Activated CD4-positive, alpha-beta T cell treated with anti-CD3 and anti-CD28 coated beads, Interleukin-2, amount 50 U/mL, for 1 hour (primary cell): ENCODE measurements at places on chromosomes 6 and 20.

GRCh38 chr6:132512638-132513632, at the start of gene STX7:
TSS of gene STX7 (minus strand) at chr6:132513116. CDS start at chr6:132503530, 9,586 bp downstream.
- DNase-seq = peak; percentile 78

GRCh38 chr6:124190256-124190655, 386.6 kb downstream of the NKAIN2 start:
- no peak for DNase-seq

DNA sequence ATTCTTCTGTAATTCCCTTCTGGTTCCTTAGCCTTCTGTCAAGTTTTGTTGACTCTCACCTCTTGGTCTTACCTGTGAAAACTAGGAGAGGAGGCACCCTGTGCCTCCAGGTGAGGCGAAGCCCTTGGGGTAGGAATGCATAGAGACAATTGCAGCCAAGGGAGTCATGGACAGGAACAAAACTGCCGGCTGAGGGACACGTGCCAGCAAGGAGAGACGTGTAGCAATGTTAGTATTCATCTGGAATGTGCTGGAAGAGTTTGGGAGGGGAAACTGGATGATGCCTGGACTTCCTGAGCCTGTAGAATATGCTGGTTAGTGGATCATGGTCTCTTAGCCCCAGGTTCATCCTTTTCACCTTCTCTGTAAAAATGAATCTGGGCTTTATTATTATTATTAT, 3.9 kb upstream of the TIAM2 start:
- DNase-seq = no peak

GRCh38 chr6:141946502-141946901, 186.2 kb upstream of the GJE1 start:
- no peak for DNase-seq

DNA sequence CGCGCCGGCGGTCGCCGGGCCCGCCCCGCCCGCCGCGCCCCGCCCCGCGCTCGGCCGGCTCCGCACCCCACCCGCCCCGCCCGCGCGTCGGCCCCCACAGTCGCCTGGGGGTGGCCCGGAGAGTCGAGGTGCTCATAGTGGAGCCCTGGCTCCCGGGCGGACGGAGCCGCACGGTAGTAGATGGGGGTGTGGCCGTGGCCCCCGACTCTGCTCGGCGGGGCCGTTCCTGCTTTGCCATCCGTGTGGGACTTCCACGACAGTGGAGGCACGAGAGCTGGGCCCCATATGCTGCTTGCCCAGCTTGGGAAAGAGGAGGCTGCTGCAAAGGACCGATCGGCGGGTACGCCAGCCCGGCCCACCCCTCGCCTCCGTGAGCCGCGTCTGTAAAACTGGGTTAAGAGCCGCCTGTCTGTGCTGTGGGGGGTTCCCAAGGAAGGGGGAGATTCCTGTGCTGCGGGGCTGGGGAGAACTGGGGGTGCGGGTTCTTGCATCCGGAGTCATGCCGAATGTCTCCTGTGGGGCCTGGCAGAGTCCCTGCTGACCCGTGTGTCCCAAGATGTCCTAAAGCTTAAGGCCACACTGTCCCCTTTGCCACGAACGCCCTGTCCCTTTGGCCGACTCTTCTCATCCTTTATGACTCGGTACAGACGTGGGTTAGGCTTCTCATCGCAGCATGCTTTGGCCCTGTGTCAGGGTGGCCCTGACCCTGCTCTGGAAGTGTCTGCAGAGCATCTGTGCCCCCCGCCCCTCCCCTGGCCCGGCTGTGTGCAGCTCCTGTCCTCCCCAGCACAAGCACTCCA, at the start of gene OPRL1:
TSS of gene OPRL1 (plus strand) at position 70 of the 800 bp plus-strand sequence. CDS start 12,639 bp downstream, outside the sequence.
- peak; percentile 41 for DNase-seq

DNA sequence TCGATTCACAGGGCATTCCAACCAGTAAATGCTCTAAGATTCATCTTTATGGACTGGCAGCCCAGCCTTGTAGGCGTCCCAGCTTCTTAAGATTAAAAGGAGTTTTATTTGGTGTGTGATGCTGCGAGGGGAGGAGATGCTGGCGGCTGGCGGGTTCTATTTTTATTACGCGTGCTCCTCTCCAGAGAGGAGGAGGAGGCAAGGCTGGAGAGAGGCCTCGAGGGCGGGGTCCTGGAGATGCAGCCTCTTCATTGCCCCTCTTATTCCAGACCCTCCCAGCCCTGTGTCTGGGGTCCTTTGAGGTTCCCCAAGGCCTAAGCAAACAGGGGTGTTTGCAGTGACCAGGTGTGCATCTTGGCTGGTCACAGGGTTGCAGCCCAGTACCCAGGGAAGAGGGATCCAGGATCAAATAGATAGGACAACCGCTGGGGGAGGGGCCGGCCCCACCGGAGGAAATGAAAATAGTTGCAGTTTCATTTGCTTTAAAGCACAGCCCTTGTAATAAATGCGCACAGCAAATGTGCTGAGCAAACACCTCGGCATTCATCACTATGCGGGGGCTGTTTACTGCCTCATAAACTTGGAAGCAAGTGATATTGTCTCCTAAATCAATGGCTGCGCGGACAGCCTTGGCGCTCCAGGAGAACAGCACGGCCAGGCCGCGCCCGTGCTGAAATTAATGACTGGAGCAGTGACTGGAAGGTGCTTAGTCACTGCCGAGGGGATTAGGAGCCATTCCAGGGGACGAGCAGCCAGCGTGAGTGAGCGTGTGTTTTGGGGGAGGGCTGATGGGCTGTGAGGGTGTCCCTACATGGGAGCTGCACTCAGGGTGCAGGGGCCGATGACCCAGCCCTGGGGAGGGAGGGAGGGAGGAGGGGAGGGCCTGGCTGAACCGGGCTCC, 83.0 kb downstream of the TMEM242 start:
- DNase-seq = no peak

DNA sequence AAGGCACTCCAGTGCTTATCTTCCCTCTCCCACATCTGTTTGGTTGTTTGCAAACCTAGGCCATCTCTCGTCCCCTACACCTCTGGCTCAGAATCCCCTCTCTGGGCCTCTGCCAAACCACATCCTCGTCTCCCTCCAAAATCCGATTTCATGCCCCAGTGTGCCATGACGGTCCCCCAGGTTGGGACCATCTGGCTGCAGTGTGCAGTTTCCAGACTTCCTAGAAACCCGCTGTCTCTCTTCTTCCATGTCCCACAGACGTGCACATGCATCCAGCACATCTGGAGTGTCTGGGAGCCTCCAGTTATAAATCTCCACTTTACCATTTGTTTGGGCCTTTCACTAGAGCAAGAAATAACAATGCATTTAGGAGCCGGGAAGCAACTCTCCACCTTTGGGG, 316.2 kb downstream of the KIF16B start:
- DNase-seq = no peak

DNA sequence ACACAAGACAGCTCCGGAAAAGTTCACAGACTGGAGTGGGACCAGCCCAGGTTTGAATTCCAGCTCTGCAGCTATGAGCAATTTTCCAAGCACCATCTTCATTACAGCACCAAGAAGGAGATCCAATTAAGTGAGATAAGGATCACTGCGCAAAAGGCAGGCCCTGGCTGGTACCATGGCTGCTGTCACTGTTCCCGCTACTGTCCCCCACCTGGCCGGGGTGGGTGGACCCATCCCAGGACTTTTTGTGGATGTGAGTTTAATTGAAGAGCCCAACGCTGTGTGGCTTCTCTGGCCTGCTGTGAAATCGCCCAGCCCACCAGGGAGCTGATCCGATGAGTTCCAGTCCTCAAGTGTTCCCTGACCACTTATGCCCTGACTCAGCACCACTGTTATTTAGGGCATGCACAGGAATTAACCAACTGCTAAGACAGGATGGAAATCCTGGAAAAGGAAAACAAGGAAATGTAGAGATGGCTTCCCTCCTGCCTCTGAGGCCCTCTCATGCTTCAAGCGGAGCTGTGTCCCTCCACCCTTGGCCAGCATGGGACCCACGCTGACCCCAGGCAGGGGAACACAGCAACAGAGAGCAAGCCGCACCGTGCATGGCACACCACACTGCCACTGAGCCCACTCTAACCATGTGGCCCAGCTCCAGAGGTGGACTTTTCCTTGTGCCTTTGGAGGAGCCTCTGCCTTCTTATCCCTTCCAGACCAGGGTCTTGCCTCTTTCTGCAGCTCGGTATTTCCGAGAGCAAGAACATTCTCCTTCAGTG, 150.0 kb upstream of the CST7 start:
- DNase-seq = no peak

- DNase-seq = no peak
Measured at GRCh38 chr6:30074331-30075093, 1.1 kb downstream of the RNF39 start.

DNA sequence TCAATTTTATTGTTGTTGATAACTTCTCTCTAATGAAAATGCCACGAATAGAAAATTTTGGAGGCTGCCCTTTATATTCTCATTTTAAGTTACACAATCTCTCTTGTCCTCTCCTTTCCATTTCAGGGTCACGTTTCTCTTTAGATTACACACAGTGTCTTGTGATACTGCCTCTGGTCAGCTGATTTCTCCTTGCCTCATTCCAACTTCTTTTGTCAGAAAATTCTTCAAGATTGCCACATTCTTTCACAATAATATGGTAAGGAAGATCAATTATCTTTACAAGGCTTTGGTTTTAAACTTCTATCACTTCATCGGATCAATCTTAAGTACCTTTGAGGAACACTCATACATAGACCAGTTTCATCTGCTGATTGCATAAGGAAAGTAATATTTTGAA, 370.3 kb downstream of the RFPL4B start:
- no peak for DNase-seq

- DNase-seq = no peak
Measured at GRCh38 chr6:106546261-106546690, 83.0 kb downstream of the RTN4IP1 start.

GRCh38 chr6:105210932-105211531, 31.2 kb upstream of the POPDC3 start:
- DNase-seq = no peak

DNA sequence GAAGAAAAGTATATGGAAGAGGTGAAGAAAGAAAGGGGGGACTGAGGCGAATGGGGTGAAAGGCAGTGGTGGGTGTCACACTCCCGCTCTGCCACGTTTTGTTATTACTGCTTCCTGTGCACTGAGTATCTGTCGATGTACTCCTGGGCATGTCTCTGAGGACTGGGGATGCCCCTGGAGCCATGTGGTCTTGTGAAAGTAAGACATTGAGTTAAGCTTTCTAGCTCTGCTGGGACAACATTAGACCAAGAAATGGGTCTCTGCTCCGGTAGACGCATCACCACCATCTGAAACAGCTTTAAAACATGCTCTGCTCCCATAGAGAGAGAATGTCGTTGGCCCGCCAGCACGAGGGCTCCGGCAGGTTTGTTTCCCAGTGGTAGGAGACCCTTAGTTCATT, 40.0 kb downstream of the IRF4 start:
- DNase-seq = no peak

- no peak for DNase-seq
Measured at GRCh38 chr6:130043344-130043743, 25.0 kb downstream of the L3MBTL3 start.
